ENCODE measurements at places on chromosomes 5 and 9. TPM values are rescaled to one million over a fixed set of nuclear protein-coding genes. Genes with fewer than 3 reads are reported as not detected.
A peak's percentile ranks its signal among the peaks of the same experiment; 100 is the strongest.

- DNase-seq = no peak
- no peaks in the 10 kb centered on the region for H3K27me3 ChIP-seq
- H3K4me1 ChIP-seq = no peaks in the 10 kb centered on the region
- H3K4me3 ChIP-seq = no peak overlapping the region
- H3K27ac ChIP-seq = no peak overlapping the region
Observed at GRCh38 chr5:111384220-111384619, 128.1 kb downstream of the STARD4 start.

GRCh38 chr9:110089681-110090370 lies 118.1 kb downstream of the C9orf152 start:
- peaks cover 9% of the 10 kb centered on the region for H3K36me3 ChIP-seq
- DNase-seq = no peak
- H3K27me3 ChIP-seq = no peaks in the 10 kb centered on the region
- H3K4me3 ChIP-seq = no peak overlapping the region
- H3K4me1 ChIP-seq = peaks cover 41% of the 10 kb centered on the region

- H3K36me3 ChIP-seq = no peaks in the 10 kb centered on the region
- no peak overlapping the region for H3K4me3 ChIP-seq
- no peaks in the 10 kb centered on the region for H3K4me1 ChIP-seq
Observed at GRCh38 chr9:37329576-37329975, 92.9 kb upstream of the GRHPR start.

- H3K36me3 ChIP-seq = peaks cover 4% of the 10 kb centered on the region
- H3K27me3 ChIP-seq = no peaks in the 10 kb centered on the region
Observed at GRCh38 chr9:20782289-20782688, 98.2 kb downstream of the FOCAD start.

GRCh38 chr5:142192286-142193113 lies 83.9 kb downstream of the NDFIP1 start:
- no peaks in the 10 kb centered on the region for H3K27me3 ChIP-seq
- H3K36me3 ChIP-seq = no peaks in the 10 kb centered on the region
- H3K4me1 ChIP-seq = peaks cover 4% of the 10 kb centered on the region
- DNase-seq = no peak
- no peak overlapping the region for H3K27ac ChIP-seq

DNA sequence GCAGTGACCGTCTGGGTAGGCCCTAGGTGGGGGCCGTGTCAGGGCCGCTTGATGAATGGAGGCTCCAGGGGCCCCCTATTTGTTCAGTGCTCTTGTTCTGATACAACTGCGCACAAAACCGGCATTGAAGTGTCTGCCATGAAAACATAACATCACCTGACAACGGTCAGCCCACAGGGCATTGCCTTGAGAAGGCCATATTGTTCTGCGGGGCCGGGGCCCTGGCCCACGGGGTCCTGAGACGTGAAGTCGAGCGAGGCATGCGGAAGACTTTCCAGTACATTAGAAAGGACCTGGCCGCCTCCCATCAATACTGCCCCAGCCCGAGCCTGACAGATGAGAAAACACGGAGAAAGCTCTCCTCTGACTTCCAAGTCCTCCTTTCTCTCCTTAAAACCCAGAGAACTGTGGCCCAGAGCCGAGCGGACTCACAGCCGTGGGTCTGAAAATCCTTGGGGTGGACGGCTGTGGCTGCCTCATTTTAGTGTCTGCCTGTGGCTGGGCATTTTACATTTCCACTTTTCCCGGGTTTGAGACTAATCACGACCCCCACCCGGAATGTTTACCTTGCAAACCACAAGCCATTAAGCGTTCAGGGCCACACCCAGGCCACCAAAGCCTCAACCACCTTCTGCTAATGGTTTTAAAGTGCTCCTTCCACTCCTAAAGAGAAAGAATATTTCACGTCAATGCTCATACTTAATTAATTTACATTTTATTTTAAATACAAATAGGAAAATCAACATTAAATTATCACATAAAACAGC lies 391.0 kb upstream of the IRX2 start:
- DNase-seq = no peak
- H3K4me3 ChIP-seq = no peak overlapping the region
- no peak overlapping the region for H3K27ac ChIP-seq
- H3K36me3 ChIP-seq = no peaks in the 10 kb centered on the region

DNA sequence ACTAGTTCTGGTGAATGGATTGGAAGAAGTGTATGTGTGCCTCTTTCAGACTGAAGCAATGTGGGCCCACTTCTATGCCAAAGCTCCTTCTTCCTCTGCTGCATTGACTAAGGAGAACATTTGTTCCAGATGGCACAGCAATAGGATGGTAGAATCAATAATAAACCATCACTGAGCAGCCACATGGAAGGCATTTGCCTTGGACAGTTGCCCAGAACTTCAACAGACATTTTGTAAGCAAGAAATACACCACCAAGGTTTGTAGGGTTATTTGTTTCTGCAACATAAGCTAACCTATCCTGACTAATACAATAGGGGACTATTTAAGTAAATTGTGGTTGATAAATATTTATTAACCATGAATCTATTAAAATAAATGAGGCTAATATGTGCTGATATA lies 37.7 kb upstream of the CSNK1G3 start:
- H3K4me1 ChIP-seq = no peaks in the 10 kb centered on the region
- no peak for DNase-seq
- no peaks in the 10 kb centered on the region for H3K36me3 ChIP-seq
- no peak overlapping the region for H3K27ac ChIP-seq
- H3K27me3 ChIP-seq = peaks cover 19% of the 10 kb centered on the region
- no peak overlapping the region for H3K4me3 ChIP-seq

DNA sequence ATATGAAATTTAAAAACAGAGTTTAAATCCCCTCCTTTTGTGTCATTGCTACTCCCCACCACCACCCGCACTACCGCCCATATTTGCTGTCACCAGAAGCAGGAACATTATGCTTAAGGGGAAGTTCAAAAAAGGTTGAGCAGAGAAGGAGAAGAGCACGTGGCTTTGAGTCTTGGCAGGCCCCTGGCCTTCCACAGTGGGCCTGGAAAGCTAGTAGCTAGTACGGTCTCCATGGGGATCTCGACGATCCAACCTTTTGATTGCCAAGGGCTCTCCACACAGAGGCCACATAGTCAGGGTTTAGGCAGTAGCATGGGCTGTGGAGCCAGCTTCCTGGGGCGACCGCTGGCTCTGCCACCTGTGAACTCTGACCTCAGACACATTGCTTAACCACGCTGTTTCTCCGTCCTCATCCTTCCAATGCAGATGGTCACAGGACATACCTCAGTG lies 90.1 kb downstream of the GOLPH3 start:
- no peaks in the 10 kb centered on the region for H3K27me3 ChIP-seq
- DNase-seq = no peak
- H3K36me3 ChIP-seq = no peaks in the 10 kb centered on the region
- H3K27ac ChIP-seq = no peak overlapping the region
- H3K4me3 ChIP-seq = no peak overlapping the region

DNA sequence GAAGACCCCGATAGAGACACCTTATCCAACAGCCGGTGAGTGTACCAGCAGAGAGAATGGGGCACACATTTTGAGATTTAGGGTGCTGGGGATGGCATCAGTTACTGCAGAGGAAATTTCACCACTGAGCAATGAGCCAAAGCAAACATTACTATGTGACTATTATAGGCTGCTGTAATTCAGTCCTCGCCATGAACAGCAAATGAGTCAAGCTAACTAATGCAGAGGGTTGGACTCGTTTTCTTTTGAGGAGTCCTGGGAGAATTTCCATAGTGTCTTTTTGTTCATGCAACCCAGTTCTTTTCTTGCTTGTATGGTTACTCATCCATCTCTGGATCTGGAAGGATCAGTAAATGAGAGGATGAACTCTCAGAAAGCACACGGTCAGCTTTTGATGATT lies 323.8 kb downstream of the PSAT1 start:
- no peaks in the 10 kb centered on the region for H3K36me3 ChIP-seq
- DNase-seq = no peak
- no peak overlapping the region for H3K4me3 ChIP-seq
- no peaks in the 10 kb centered on the region for H3K27me3 ChIP-seq

GRCh38 chr9:107308461-107308860 lies 25.4 kb downstream of the RAD23B start:
- H3K4me3 ChIP-seq = no peak overlapping the region
- peaks cover 67% of the 10 kb centered on the region for H3K36me3 ChIP-seq
- no peak for DNase-seq
- H3K27me3 ChIP-seq = no peaks in the 10 kb centered on the region
- H3K4me1 ChIP-seq = peaks cover 60% of the 10 kb centered on the region
- H3K27ac ChIP-seq = peak overlapping the region; percentile 83

- DNase-seq = no peak
- no peaks in the 10 kb centered on the region for H3K4me1 ChIP-seq
- H3K27me3 ChIP-seq = peaks cover 6% of the 10 kb centered on the region
- no peak overlapping the region for H3K27ac ChIP-seq
- no peaks in the 10 kb centered on the region for H3K36me3 ChIP-seq
Observed at GRCh38 chr9:79452265-79452664, 119.5 kb upstream of the TLE4 start.

- H3K36me3 ChIP-seq = no peaks in the 10 kb centered on the region
- H3K27ac ChIP-seq = no peak overlapping the region
- H3K4me3 ChIP-seq = no peak overlapping the region
- no peaks in the 10 kb centered on the region for H3K4me1 ChIP-seq
Observed at GRCh38 chr5:133713751-133714150, 101.4 kb upstream of the FSTL4 start.

DNA sequence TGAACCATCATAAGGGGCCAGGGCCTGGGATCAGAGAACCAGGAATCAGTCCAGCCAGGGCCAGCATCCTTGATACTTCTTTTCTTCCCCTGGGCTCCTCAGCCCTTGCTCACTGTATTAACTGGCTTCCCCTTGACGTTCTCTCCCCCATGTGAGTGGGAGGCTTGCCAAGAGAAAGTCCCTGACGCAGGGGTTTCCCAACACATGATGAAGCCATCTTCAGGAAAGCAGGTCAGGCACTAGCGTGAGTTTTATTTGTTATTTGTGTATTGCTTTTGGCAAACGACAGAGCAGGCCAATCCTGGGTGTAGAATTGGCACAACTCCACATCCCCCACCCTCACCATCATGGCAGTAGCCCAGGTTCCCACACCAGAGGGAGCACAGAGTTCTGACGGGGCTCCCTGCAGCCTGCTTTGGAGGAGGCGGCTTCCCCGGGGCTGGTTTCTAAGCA lies 165.5 kb upstream of the NFIL3 start:
- no peak overlapping the region for H3K4me3 ChIP-seq
- no peaks in the 10 kb centered on the region for H3K4me1 ChIP-seq
- no peaks in the 10 kb centered on the region for H3K36me3 ChIP-seq
- no peak for DNase-seq
- H3K27ac ChIP-seq = no peak overlapping the region

DNA sequence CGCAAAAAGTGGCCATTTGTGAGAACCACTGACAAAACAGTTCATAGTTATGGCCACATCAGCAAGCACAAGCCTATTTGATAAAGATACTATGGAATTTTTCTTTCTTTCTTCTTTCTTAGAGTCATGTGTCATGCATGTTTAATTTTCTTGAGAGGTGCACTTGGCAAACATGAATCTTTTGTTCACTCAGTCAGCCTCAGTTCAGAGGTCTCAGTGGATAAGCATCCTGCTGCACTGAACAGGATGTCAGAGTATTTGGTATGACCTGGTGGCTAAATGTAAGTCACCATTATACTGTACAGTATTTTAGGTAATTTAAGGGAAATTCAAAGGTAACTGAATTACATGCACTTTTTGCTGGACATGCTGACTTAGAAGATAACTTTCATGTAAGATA lies 5.4 kb downstream of the NNT start:
- H3K27ac ChIP-seq = no peak overlapping the region
- H3K27me3 ChIP-seq = no peaks in the 10 kb centered on the region
- peaks cover 43% of the 10 kb centered on the region for H3K4me1 ChIP-seq

DNA sequence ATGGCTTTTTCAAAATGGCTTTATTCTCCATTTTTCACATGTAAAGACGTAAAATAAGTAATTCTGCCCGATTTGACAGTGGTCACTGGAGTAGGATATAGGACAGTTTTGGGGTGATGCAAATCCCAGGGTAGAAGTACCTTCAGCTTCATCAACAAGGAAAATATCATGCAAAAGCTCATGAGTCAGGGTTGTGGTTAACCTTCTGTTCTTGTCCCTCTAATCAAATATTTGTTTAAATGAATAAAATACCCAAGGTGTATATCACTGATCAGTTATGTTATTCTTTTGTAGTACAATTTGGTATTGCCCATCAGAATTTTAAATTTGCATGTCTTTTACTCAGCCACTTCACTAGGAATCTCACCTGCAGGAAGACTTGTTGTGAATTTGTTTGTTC lies 40.0 kb downstream of the FBXL7 start:
- no peaks in the 10 kb centered on the region for H3K36me3 ChIP-seq
- no peaks in the 10 kb centered on the region for H3K27me3 ChIP-seq
- no peak overlapping the region for H3K4me3 ChIP-seq
- H3K27ac ChIP-seq = no peak overlapping the region
- no peaks in the 10 kb centered on the region for H3K4me1 ChIP-seq
- DNase-seq = no peak

DNA sequence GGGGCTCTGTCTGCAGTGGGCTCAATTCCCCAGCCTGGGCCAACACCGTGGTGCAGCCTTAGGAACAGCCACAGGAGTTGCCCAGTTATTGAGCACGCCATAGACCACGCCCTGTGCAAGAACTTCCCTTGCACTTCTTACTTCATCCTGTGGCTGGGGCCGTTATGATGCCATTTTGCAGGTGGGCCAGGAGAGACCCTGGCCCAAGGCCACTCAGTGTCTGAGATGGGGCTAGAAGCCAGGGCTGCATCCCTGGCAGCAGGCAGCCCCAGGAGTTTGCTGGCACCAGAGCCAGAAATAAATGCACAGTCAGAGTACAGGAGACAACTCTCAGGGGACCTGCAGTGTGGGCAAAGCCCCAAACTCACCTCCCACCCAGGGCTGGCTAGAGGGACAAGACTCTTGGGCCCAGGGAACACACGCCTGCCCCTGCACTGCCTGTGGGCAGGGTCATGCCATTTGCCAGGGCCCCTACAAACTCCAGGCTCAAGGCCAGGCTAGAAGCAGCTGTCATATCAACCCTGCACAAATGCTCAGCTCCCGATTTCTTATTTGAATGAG lies 6.7 kb downstream of the CORO2A start:
- H3K27me3 ChIP-seq = no peaks in the 10 kb centered on the region
- no peak overlapping the region for H3K27ac ChIP-seq
- H3K4me1 ChIP-seq = peaks cover 10% of the 10 kb centered on the region
- DNase-seq = no peak
- no peak overlapping the region for H3K4me3 ChIP-seq

DNA sequence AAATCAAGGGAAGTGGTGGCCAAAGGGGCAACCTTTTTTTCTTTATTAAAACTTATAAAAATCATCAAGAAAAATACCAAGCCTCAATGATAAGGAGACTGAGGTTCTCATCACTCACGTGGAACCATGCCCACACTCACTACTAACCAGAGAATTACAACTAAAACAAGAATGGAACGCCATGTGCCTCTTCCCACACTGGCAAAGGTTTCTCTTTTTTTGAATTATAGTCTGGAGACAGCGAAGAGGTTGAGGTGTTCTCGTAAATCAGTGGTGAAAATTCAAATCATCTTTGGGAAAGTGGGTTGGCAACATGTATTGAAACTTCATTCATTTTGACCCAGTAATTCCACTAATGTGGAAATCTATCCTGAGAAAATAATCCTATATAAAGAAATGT lies 19.4 kb downstream of the FPGS start:
- no peak overlapping the region for H3K27ac ChIP-seq
- H3K4me3 ChIP-seq = no peak overlapping the region
- DNase-seq = no peak
- no peaks in the 10 kb centered on the region for H3K4me1 ChIP-seq

- H3K36me3 ChIP-seq = peaks cover 10% of the 10 kb centered on the region
- no peaks in the 10 kb centered on the region for H3K27me3 ChIP-seq
- H3K4me3 ChIP-seq = peak overlapping the region; percentile 100
Observed at GRCh38 chr5:138212828-138213160, 329 bp downstream of the CDC23 start.

Gene TLX3
- total RNA-seq = not detected

Gene NDST1
- 0.71 TPM for total RNA-seq

Gene PLCXD3
- total RNA-seq = not detected

Gene ADAMTS6
- 2.8 TPM for total RNA-seq

Gene IL4
- total RNA-seq = not detected

Gene PRPF4
- 32.4 TPM for total RNA-seq

Gene CCNO
- total RNA-seq = not detected

Gene C9orf50
- not detected for total RNA-seq
